Lower lobe of right lung (tissue), 2 donors: ENCODE measurements at places on chromosomes 11 and 22. TPM values are rescaled to one million over a fixed set of nuclear protein-coding genes. Genes with fewer than 3 reads are reported as not detected.

The DDX10 gene
- total RNA-seq: 21.1 TPM

The GTSE1 gene
- 1.4 TPM for total RNA-seq

The MMP12 gene
- total RNA-seq: 0.27 TPM

The ADAMTS8 gene
- total RNA-seq: 23.0 TPM

The RFPL1 gene
- total RNA-seq: not detected

The SUSD2 gene
- 200 TPM for total RNA-seq

The AP1B1 gene
- 70.3 TPM for total RNA-seq

The ADORA2A gene
- total RNA-seq: 16.0 TPM

DNA sequence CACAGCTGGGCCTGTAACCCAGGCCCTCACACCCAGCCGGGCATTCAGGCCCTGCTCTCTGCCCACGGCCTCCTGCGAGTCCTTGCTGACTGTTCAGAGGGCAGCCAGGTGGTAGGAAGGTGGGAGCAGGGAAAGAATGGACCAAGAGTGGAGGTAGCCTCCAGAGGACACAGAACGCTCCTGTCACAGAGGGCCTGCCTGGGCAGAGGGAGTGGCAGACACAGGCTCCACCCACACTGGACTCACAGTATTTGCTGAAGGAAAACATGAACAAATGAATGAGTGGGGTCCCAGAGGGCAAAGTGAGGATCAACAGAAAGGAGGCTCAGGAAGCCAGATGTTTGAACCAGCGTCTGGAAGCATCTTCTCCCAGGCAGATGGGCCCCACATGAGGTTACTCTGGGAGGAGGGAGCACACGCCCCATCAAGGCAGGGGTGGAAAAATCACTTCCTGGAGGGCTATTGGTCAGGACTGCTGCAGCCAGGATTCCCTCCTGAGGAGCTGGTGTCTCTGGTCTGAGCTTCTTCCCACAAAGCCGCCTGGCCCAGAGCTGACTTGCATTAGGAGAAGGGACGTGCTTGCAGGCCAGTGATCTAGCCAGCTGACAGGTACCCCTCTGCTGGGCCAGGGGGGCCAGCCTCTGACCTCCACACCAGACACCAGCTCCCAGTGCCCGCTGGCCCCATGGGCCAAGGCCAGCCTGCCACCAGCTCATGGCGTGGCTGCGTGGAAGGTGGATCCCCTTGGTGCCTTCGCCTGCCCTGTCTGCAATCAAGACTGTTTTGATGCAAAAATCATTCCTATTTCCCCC, 84.0 kb downstream of the THAP12 start:
- H3K27ac ChIP-seq: no peak overlapping the region
- H3K4me3 ChIP-seq: no peak overlapping the region
- DNase-seq: no peak
- no peaks in the 10 kb centered on the region for H3K4me1 ChIP-seq
- no peaks in the 10 kb centered on the region for H3K36me3 ChIP-seq
- H3K27me3 ChIP-seq: no peaks in the 10 kb centered on the region

- H3K27ac ChIP-seq: no peak overlapping the region
- no peak overlapping the region for H3K4me3 ChIP-seq
- no peaks in the 10 kb centered on the region for H3K36me3 ChIP-seq
- no peaks in the 10 kb centered on the region for H3K27me3 ChIP-seq
- no peak for DNase-seq
- peaks cover 8% of the 10 kb centered on the region for H3K4me1 ChIP-seq
Measured at GRCh38 chr11:44519989-44520737, 45.3 kb upstream of the CD82 start.

DNA sequence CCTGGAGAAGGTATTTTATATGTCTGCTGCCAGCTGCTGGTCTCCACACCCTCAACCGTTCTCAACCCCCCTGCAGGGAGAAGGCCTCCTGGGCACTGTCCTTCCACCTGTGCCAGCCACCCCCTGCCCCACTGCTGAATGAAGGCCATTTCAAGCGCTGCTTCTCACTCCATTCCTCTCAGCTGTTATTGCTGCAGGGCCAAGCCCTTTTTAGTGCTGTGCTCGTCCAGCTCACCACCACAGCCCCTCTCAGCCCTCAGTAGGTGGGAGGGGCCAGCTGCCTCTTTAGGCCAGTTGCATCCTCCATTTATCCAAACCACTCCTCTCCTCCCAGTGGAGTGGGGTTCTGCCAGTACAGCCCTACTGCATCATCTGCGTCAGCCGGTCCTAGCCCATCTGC, 1.8 kb upstream of the WBP2NL start:
- H3K27ac ChIP-seq: no peak overlapping the region
- no peak overlapping the region for H3K4me3 ChIP-seq
- DNase-seq: no peak
- H3K36me3 ChIP-seq: no peaks in the 10 kb centered on the region
- peaks cover 6% of the 10 kb centered on the region for H3K27me3 ChIP-seq
- peaks cover 12% of the 10 kb centered on the region for H3K4me1 ChIP-seq

GRCh38 chr11:63563201-63564055, at the start of gene PLAAT2:
TSS of gene PLAAT2 (minus strand) at chr11:63563379. CDS start at chr11:63563324, 55 bp downstream.
- no peaks in the 10 kb centered on the region for H3K27me3 ChIP-seq
- H3K36me3 ChIP-seq: no peaks in the 10 kb centered on the region
- peaks cover 42% of the 10 kb centered on the region for H3K4me1 ChIP-seq
- peak within 1 kb of the TSS; percentile 76 for H3K27ac ChIP-seq
- DNase-seq: no peak

DNA sequence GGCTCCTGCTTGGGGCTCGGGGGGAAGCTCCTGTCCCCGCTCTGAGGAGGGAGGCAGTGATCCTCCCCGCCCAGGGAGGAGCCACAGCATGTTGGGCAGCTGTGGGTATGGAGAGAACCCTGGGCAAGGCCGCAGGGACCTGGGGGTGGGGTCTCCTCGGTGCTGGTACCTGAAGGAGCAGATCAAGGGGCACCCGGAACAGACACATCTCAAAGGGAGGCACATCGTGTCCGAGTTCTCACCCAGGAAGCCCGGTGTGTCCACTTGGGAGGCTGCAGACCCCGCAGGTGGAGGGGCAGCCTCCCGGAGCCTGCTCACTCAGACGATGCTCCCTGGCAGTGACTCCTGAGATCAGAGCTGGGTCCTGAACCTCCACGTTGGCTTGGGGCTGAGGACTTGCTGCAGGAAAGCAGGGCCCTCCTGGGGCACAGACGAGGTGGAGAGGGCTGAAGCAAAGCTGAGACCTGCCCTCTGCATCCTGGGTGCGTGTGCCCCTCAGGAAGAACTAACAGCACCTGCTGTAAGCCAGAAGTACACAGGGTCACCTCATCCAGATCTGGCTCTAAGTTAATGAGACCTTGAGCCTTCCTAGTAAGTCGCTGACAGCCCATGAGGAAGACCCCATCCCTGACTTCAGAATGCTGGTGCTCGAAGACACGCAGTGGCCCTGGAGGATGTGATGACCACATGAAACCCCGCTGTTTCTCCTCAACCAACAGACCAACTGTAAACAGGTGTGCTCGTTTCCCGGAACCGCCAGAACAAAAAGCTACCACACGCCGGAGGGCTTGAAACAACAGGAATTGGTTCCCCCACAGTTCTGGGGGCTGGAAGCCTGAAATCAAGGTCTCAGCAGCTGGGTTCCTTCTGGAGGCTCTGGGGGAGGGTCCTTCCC, 5.9 kb upstream of the OSBPL5 start:
- H3K36me3 ChIP-seq: no peaks in the 10 kb centered on the region
- no peak overlapping the region for H3K27ac ChIP-seq
- peaks cover 9% of the 10 kb centered on the region for H3K4me1 ChIP-seq
- H3K4me3 ChIP-seq: no peak overlapping the region

GRCh38 chr22:22023581-22024137, 41.1 kb upstream of the TOP3B start:
- no peak overlapping the region for H3K4me3 ChIP-seq
- DNase-seq: no peak
- H3K36me3 ChIP-seq: no peaks in the 10 kb centered on the region

DNA sequence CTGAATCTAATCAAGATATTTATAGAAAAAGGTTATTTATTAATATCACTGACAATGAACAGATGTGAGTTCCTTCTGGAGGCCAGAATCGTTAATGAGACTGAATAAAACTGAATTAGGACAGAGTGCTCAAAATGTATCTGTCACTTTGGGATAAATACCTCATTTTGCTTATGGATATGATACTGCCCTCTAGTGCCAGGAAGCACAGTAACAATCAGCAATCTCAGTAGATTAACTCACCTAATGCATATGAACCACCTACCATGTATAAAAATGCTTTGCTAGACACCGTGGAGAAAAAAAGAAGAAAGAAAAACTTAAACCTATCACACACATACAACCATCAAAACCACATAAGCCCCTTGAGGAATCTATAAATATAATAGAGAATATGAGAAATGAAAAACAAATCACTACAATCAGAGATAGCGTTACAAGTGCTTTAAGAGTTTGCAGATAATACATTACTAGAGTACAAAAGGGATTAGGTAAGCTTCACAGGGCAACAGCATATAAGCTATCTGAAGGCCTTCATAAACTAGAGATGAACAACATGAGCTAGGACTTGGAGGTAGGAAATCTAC, 117.4 kb downstream of the SGSM3 start:
- H3K27me3 ChIP-seq: no peaks in the 10 kb centered on the region
- no peak overlapping the region for H3K27ac ChIP-seq
- DNase-seq: no peak

- H3K27me3 ChIP-seq: no peaks in the 10 kb centered on the region
- no peaks in the 10 kb centered on the region for H3K36me3 ChIP-seq
- H3K4me3 ChIP-seq: no peak overlapping the region
- no peak for DNase-seq
Measured at GRCh38 chr22:40193429-40194421, 16.0 kb downstream of the TNRC6B start.

- H3K27me3 ChIP-seq: peaks cover 5% of the 10 kb centered on the region
- H3K27ac ChIP-seq: no peak overlapping the region
- no peak overlapping the region for H3K4me3 ChIP-seq
- no peak for DNase-seq
- no peaks in the 10 kb centered on the region for H3K36me3 ChIP-seq
- no peaks in the 10 kb centered on the region for H3K4me1 ChIP-seq
Measured at GRCh38 chr11:88501541-88501940, 164.0 kb upstream of the CTSC start.

DNA sequence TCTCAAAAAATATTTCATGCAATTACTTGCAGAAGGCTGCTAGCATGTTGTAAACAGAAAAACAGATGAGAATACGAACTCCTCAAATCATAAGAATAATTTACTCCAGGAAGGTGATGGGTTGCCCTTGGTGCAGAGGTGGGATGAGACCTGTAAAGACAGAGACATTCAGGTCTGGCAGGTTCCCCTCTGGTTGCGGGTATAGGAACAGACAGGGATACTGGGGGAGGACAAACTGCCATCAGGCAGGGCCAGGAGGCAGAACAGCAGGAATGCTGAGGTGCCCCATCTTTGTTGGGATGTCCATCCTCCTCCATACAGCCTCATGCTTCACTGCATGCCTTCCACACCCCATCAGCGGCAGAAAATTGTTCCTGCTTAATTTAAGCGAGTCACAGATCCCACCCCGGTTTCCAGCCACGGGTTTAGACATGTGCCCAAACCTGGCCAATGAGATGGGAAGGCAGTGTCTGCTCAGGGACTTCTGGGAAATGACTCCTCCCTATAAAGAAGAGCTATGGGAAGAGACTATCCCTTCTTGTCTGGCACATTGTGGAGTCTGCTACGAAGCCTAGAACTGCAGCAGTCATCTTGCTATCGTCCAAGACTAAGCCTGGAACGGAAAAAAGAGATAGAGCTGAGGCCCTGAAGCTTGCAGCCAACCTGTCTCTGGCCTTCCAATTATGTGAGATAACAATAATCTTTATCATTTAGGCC, 23.1 kb upstream of the IRAG1 start:
- no peak overlapping the region for H3K4me3 ChIP-seq
- H3K27me3 ChIP-seq: no peaks in the 10 kb centered on the region
- H3K4me1 ChIP-seq: no peaks in the 10 kb centered on the region
- no peak overlapping the region for H3K27ac ChIP-seq
- H3K36me3 ChIP-seq: no peaks in the 10 kb centered on the region

GRCh38 chr11:22276535-22276934, 61.6 kb upstream of the SLC17A6 start:
- no peak overlapping the region for H3K4me3 ChIP-seq
- no peak overlapping the region for H3K27ac ChIP-seq
- H3K4me1 ChIP-seq: no peaks in the 10 kb centered on the region
- H3K27me3 ChIP-seq: no peaks in the 10 kb centered on the region
- DNase-seq: no peak

GRCh38 chr22:49763696-49764095, 64.0 kb downstream of the BRD1 start:
- no peak overlapping the region for H3K27ac ChIP-seq
- H3K4me3 ChIP-seq: no peak overlapping the region
- peaks cover 6% of the 10 kb centered on the region for H3K4me1 ChIP-seq
- H3K27me3 ChIP-seq: no peaks in the 10 kb centered on the region
- DNase-seq: peak; percentile 32
- H3K36me3 ChIP-seq: no peaks in the 10 kb centered on the region

DNA sequence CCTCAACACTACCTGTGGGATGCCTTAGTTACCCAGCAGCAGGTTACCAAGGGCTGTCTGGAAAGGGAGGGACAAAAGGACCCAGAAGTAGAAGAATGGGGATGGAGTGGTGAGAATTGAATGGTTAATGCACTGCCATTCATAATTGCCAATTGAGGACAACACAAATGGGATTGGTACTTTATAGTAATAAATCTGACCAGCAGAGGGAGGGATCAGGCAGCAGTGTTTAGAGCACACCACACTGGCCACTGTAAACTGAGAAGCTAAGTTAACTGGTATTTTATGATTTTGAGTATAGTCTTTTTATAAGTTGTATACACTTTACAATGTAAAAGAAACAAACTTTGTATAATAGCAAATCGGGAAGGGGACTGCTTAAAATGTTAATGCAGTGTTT, 10.7 kb downstream of the TBRG1 start:
- no peaks in the 10 kb centered on the region for H3K27me3 ChIP-seq
- H3K4me3 ChIP-seq: no peak overlapping the region
- peaks cover 99% of the 10 kb centered on the region for H3K36me3 ChIP-seq
- H3K27ac ChIP-seq: no peak overlapping the region
- no peaks in the 10 kb centered on the region for H3K4me1 ChIP-seq
- no peak for DNase-seq

GRCh38 chr11:117876341-117877119, at the start of gene FXYD6:
TSS of gene FXYD6 (minus strand) at chr11:117876658. CDS start at chr11:117842776, 33,882 bp downstream.
- DNase-seq: no peak
- H3K27ac ChIP-seq: peak within 1 kb of the TSS; percentile 60
- H3K27me3 ChIP-seq: peaks cover 48% of the 10 kb centered on the region
- peak within 1 kb of the TSS; percentile 65 for H3K4me3 ChIP-seq

GRCh38 chr22:33811208-33811607, 109.1 kb downstream of the LARGE1 start:
- H3K36me3 ChIP-seq: no peaks in the 10 kb centered on the region
- peaks cover 12% of the 10 kb centered on the region for H3K4me1 ChIP-seq
- no peaks in the 10 kb centered on the region for H3K27me3 ChIP-seq

DNA sequence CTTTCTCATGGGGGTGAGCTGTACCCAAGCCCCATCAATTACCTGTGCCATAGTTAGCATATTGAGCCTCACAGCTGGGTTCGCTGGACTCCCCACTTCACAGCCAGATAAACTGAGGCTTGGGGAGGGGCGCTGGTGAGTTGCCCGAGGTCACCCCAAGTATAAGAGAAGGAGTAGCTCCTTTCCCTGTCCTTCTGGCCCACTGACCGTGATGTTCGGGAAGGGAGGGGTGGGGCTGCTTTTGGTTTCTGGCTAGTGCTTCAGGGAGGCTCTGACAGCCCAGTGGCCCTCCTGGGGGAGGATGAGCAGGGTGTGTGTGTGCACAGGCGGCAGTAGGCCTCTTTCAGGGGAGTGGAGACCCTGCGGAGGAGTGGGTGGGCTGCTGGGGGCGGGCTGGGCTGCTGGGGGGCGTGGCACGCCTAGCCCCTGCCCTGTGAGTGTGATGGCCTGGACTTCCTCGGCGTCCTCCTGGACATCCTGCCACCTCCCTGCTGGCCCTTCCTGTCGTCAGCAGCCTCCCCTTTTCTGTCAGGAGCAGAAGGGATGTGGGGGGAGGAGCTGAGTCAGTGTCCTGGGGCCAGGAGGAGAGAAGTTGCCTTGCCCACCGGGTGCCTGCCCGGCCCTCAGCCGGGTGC, 50.3 kb downstream of the TRIOBP start:
- H3K4me3 ChIP-seq: peak overlapping the region; percentile 97
- peak overlapping the region; percentile 94 for H3K27ac ChIP-seq
- H3K27me3 ChIP-seq: no peaks in the 10 kb centered on the region
- H3K36me3 ChIP-seq: no peaks in the 10 kb centered on the region
- H3K4me1 ChIP-seq: peaks cover 64% of the 10 kb centered on the region
